ENCODE measurements at places on chromosomes 12 and 14.

DNA sequence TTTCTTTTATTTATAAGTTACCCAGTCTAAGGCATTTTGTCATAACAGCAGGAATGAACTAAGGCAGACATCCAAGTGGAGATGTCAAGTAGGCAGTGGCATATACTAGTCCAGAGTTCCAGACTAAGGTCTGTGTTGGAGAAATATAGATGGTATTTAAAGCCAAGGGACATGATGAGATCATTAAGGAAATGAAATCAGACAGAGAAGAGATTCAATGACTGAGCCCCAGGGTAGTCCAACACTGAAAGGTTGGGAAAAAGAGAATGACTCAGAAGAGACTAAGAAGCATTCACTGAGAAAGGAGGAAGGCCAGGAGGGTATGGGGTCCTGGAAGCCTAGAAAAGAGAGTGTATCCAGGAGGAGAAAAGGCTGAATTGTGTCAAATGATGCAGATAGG lies 442.2 kb upstream of the CCDC196 start:
- DNase-seq, result no peak

- no peak for DNase-seq
These were observed 115.4 kb downstream of the EXOC5 start for GRCh38 chr14:57153286-57153685.

- peak; percentile 85 for DNase-seq
These were observed 17.4 kb downstream of the SDSL start for GRCh38 chr12:113439606-113440030.

GRCh38 chr14:85387181-85387580 lies 142.8 kb upstream of the FLRT2 start:
- DNase-seq, result no peak

DNA sequence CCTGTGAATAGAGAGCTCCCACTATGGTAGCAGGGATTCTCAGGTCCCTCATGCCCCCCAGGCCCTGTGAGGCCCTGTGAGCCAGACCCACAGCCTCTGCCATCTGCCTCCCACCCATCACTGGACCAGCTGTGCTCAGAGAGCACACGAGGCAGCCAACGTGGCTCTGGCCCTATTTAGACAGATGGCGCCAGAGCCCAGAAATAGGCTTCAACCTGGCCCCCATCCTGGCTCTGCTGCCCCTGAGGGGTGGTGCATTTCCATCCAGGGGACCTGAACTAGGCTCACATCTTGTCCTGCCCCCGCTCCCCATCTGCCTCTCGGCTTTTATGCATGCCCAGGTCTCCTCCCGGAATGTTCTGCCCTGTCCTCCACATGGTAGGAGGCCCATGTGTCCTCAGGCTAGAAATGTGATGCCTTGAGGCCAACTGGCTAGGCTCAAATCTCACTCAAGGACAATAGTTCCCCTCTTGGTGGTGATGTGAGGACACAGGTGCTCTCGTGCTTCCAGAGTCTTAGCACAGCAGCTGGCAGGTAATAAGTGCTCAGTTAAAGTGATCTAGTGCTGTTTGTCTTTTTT lies 18.9 kb downstream of the TMEM63C start:
- no peak for DNase-seq

- DNase-seq, result peak; percentile 93
These were observed 79.4 kb downstream of the ST8SIA1 start for GRCh38 chr12:22255097-22255496.

- DNase-seq, result no peak
These were observed 9.8 kb downstream of the PRPF40B start for GRCh38 chr12:49632986-49633702.

All from eye (tissue), 1 donor.